ENCODE measurements at places on chromosomes 16 and 17.
A peak's percentile ranks its signal among the peaks of the same experiment; 100 is the strongest.

DNA sequence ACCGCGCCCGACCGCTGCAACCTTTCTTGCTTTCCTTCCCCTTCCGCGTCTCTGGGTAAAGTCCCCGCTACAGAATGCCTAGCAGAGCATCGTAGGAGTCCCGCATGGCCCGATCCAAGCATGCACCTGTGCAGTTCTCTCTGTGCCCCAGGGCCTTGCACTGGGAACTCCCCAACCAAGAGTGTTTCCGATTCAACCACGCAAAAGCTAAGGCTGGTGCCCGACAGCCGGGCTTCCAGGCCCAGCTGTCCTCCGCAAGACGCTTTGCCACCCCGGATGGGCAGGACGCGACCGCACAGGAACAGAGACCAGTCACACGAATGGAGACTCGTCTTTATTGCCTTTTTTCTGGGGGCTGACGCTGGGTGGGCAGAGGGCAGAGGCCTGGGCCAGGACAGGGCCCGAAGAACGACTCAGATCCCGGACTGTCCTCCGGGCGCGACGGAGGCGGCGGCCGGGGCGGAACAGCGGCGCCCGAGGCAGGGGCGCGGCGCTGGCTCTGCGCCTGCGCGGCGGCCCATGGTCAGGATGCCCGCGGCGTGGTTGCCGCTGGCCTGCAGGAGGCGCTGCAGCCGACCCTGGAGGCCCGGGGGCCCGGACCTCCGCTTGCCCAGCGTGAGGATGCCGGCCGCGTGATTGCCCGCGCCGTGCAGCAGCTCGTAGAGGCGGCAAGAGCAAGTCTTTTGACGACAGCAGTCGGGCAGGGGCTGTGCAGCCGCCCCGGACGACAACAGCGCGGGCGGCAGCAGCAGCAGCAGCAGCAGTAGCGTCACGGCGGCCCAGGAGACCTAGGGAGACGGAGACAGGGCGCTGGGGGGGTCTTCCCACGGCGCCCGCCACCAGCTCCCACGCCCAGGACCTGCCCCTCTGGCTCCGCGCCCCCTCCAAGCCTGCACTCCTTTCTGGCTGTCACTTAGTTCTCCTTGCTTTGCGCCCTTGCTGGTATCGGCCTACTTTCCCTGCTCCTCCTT lies 1.2 kb downstream of the HCRT start:
- DNase-seq = peak; percentile 87

DNA sequence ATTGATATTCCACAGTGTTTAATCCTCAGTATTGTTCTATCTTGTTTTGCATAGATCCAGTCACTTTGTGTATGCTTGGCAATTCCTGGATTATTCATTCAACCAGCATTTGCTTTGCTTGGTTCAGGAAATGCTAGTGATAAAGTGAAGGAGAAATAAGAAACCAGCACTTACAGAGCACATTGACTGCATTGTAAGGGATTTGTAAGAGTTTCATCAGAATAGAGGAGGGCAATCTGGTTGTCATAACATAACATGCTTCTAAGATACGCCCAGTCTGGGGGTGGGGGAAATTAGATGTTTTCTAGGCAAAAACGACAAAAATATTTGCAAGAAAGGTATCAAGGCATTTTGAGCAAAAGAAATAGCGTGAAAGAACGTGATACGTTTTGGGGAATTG lies 40.4 kb downstream of the TNRC6A start:
- no peak for DNase-seq

- DNase-seq = no peak
These were observed 122.4 kb upstream of the NUDT7 start for GRCh38 chr16:77599793-77600415.

- no peak for DNase-seq
These were observed 2.9 kb downstream of the CMC2 start for GRCh38 chr16:81003610-81004460.

- DNase-seq = no peak
These were observed 64.1 kb upstream of the CACNG4 start for GRCh38 chr17:66900126-66901010.

DNA sequence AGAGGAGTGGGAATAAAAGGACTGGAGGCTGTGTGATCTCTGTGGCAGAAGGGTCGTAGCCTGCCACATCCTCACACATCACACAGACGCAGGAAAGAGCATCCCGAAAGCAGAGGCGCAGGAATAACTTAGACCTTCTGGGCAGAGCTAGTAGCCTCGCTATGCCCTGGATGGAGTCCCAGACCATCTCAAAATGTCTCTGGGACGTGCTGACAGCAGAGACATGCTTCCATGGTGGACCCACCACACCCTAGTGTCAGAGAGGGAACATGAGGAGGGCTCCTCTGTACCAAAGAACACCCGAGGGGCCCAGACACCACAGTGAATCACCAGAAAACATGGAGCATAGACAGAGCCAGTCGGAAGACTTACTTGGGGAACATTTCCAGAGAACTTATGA lies 29.6 kb upstream of the FAAP100 start:
- no peak for DNase-seq

- DNase-seq = no peak
These were observed 148.6 kb downstream of the SHISA6 start for GRCh38 chr17:11389583-11389982.

- DNase-seq = no peak
These were observed 7.1 kb upstream of the PIEZO1 start for GRCh38 chr16:88792078-88792550.

DNA sequence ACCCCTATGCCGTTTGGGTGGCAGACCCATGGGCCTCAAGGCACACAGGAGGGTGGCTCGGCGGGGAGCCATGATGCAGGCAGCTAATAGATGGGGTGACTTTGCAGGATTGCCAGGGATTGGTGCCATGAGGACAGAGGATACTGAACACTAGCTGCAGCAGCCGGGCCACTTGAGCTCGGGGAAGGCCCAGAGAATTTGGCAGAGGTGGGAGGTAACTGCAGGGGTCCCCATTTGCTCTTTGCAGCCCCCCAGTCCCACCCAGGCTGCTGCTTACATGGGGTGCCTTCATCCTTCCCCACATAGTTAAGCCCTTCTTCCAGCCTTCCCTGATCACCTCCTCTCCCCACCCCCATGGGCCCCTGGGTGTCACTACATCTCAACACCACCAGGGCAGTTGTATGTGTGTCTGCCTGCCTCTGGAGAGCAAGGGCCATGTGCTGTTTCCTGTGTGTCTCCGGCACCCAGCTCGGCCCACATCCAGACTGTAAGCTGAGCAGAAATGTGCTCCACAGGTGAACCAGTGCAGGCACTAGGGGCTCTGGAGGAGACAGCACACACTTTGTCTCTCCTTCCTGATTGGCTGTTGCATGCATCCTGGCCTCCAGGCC lies 52.0 kb downstream of the SREBF1 start:
- no peak for DNase-seq

- DNase-seq = no peak
These were observed 49.7 kb downstream of the ERN1 start for GRCh38 chr17:64080174-64080618.

DNA sequence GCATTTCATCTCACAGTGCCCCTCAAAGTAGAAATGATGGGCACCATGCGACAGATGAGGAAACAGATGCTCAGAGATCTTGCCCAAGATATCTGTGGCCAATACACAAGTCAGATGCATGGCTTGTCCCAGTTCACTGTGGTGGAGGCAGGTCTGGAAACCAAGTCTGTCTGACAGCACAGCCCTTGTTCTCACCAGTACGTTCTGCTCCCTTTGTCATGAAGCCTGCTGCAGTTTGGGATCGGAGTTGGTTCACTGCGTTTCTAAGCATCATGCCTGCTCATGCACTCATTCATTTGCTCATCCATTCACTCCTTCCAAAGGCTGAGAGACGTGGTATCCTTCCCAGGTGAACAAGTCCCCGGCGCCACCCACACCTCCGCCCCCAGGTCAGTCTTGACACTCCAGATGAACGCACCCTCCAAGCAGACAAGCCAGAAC lies 27.2 kb upstream of the MEAK7 start:
- no peak for DNase-seq

DNA sequence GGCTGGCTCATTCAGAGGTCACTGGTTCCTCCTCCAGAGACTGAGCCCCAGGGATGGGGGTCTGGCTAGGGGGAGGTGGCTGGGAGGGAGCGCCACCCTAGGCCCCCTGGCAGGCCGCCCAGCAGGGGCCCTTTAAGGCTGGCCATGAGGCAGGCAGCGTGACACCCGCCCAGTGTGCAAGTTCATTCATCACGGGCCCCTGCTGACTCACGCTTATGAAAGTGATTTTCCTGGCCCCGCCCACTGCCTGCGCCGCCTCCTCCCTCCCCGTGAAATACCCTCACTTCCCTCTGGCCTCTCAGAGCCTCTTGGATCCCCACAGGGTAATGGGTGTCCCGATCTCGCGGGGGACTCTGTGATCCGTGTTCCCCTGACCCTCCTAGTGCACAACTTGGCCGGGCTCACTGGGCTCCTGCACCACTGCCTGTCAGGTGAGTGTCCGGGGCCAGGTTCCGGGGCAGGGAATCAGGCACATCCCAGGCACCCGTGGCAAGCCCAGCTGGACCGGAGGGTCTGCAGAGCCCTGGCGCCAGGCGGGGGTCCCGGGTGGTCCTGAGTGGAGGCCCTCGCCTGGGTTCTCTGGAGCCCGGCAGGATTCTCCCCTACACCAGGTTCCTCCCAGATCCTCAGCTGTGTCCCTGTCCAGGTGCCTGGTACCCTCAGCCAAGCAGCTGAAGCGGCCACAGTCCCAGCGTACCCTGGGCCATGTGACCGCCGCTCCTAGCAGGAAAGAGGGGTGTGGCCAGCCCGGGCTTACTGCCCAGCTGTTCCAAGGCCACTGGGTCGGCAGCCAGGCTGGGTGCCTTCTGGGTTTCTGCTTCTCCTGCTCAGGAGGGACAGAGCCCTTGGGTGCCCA lies at the start of gene OSGIN1:
OSGIN1 (plus strand) TSS at position 301 of the 856 bp plus-strand sequence. CDS start 4,432 bp downstream, outside the sequence.
- peak; percentile 73 for DNase-seq

DNA sequence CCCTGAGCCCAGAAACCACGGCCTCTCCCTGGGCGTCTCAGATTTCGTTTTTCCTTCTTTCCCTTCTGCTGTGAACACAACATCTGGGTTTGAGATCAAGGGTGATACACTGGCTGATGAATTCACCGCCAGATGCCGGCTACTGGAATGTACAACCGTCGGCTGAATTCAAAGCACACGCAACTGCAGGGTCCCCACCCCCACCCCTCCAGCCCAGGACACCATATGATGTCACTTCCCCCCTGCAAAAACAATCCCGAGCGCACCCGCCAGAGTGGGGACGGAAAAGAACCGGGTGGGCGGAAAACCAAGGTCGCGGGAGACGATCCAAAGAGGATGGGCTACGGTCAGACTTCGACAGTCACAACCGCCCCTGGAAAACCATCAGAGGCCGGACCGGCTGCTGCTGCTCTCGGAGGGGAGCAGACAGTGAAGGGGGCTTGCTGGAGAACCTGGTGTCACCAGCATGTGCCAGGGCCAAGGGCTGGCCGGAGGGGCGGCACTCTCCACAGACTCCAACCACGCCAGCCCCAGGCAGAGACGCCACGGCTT lies 23.3 kb downstream of the CEP295NL start:
- DNase-seq = no peak

DNA sequence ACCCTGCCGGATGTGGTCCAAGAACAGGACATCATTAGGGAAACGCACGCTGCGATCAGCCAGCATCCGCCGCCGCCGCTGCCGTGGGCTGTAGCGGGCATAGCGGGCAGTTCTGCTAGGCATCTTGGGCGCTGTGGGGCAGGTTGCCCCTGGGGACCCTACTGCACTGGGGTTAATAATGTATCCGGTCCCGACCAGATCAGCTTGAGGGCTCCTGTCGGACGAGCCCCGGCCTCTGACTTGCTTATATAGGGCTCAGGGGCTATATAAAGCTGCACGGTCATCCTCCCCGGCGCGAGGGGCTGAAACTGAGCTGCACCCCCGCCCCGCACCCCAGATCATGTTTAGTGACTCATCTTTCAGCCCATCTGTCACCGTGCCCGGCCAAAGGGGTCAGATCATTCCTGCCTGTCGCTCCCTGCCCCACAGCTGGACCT lies at the start of gene PPP1R27:
PPP1R27 (minus strand) TSS at position 220 of the 437 bp plus-strand sequence; CDS start at position 123, 97 bp downstream.
- no peak for DNase-seq

- no peak for DNase-seq
These were observed 7.3 kb upstream of the ALOX15 start for GRCh38 chr17:4648741-4649140.

GRCh38 chr17:77011173-77012011 lies 129.4 kb upstream of the SEC14L1 start:
- no peak for DNase-seq

- DNase-seq = no peak
These were observed 20.6 kb downstream of the HIC1 start for GRCh38 chr17:2075336-2076086.

- no peak for DNase-seq
These were observed 8.5 kb downstream of the TIMM22 start for GRCh38 chr17:1005361-1005946.

DNA sequence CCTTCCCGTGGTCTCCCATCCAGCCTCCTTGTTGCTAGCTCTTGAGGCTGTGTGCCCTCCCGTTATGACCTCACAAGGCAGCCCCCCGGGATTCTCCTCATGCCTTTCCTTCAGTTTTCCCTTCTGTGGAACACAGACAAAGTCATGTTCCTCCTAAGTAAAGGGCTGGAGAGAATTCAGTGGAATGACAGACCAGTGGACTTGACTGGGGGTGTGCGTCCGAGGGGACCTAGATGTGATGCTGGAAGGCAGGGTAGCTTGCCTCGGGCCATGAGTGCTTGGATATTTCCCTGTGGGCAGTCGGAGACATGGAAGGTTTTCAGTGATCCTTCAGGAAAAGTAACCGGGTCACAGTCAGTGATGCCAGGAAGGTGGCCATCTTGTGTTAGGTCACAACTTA lies 240.9 kb downstream of the CCDC182 start:
- no peak for DNase-seq

DNA sequence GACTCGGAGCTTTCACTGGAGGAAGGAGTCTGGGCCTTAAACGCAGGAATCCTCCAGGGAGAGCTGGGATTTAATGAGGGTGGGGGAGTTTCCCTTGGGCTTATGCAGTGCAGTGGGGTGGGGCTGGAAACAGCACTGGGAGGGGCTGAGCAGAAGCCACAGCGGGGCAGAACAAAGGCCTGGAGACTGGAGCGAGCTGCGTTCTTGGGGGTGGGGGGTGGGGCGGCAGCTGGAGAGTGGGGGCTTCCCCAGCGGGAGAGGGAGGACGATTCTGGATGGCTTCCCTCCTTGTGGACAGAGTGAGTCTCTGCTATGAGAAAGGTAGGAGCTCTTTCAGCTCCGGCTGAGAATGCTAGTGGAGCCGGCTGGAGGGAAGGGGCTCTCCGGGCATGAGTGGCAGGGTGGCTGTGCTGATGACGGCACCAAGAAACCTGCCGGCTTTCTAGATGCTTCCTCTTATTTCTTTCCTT lies 406.0 kb downstream of the SEC14L1 start:
- DNase-seq = no peak
